Activated CD4-positive, alpha-beta T cell treated with anti-CD3 and anti-CD28 coated beads, Interleukin-2, Interleukin-4, amounts not matched to agents 100 ng/mL and 50 ng/mL, durations not matched to agents 16 hours and 8 hours (primary cell): ENCODE measurements at places on chromosomes 7 and 10.
A peak's percentile ranks its signal among the peaks of the same experiment; 100 is the strongest.

DNA sequence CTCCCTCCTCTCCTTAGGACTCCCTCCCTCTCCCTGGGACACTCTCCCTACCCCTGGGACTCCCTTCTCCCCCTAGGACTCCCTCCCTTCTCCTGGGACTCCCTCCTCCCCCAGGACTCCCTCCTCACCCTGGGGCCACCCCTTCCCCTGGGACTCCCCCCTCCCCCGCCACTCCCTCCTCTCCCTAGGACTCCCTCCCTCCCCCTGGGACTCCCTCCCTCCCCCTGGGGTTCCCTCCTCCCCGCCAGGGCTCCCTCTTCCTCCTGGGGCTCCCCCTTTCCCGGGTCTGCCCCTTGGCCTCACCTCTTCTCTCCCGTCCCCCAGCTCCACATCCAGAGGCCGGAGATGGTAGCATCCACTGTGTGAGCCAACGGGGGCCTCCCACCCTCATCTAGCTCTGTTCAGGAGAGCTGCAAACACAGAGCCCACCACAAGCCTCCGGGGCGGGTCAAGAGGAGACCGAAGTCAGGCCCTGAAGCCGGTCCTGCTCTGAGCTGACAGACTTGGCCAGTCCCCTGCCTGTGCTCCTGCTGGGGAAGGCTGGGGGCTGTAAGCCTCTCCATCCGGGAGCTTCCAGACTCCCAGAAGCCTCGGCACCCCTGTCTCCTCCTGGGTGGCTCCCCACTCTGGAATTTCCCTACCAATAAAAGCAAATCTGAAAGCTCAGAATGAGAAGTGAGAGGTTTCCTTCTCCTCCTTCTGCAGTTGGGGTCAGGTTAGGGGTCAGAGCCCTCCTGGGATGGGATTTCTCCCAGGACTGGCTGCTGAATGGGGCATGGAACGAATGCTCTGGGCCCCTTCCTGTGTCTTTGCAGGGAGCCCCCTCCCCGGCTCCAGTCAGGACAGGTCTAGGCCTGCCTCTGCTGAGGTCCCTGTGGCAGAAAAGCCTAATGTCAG lies 1.4 kb upstream of the MUC17 start:
- peak; percentile 9 for DNase-seq

DNA sequence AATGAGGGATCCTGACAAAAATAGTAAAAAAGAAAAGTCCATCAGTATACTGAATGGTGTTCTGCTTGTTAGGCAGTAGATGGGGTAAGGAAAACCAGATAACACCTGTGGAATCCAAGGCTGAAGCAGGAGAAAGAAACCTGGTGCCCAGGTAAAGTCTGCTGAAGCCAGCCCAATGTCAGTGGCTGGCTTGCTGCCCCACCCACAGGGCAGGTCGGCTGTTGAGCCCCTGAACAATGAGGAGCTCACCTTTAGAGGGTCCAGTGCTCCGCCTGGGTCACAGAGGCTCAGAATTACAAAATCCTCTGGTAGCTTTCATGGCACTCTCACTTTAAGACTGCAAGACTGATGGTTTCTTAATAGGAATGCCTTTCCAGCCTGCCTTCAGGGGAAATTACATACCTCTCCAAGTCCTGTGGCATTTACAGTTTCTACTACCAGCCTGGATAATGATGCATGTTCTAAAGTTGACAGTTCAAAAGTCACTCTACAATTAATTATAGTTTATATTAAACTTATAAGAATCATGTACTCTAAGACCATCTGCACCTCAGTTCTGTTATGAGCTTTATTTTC lies 23.8 kb downstream of the DHX32 start:
- no peak for DNase-seq

DNA sequence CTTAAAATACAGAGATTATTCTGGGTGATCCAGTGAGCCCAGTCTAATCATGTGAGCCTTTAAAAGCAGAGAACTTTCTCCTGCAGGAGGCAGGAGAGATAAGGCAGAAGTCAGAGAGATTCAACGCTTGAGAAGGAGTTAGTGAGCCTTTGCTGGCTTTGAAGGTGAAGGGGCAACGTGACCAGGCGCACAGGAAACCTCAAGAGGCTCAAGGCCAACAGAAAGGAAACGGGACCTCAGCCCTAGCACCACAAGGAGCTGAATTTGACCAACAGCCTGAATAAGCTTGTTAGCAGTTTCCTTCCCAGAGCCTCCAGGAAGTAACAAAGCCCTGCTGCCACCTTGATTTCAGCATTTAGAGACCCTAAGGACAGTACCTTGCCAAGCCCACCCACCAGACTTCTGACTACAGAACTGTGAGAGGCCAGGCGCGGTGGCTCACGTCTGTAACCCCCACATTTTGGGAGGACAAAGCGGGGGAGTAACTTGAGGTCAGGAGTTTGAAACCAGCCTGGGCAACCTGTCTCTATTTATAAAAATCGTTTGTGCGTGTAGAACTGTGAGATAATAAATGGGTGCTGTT lies 87.3 kb upstream of the KAT6B start:
- DNase-seq: peak; percentile 51

GRCh38 chr10:77955136-77955535 lies 28.6 kb upstream of the DLG5 start:
- DNase-seq: no peak

DNA sequence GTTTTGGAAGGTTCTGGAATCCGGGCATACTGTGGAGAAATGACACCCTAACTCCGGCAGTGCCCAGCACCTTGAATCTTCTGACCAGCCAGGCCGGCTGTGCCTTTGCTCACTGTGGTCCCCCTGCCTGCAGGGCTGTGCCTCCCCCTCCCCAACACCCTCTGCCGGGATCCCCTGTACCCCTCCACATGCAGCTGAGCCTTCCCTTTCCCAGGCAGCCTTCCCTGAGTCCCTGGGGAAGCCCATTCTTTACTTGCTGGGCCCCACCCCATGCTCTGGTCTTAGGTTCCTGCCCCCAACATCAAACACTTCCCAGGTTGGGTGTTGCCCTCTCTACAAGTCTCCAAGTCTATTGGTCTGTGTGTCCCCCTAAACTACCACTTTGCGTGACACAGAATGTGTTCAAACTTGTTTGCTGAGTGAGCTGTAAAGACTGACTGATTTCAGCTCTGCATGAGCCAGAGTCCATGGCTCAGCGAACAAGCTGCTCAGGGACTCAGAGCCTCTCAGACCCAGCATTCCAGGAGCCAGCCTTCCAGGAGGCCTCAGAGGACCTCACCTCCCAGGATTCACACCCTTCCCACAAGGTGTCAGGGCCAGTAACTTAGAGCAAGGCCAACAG lies 31.6 kb downstream of the CALML5 start:
- DNase-seq: no peak

DNA sequence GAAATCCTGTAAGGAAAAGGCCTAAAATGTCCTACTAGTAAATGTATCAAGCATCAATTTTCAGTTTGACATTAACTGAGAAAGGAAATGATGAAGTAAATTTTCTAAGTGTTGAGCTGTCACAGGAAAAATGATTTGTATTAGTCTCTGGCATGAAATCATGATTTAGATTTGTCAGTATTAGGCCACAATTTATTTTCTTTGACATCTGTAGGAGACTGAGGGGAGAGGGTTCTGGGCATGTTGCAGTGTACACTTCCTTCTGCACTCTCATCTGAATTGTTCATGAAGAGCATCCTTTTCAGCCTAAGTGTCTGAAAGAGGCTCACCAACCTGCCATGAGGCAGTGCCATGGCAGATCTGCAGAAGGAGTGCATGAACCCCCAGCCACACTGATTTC lies 15.9 kb downstream of the ADRB1 start:
- no peak for DNase-seq

- no peak for DNase-seq
Observed at GRCh38 chr10:90641731-90642130, 216.1 kb downstream of the HTR7 start.

DNA sequence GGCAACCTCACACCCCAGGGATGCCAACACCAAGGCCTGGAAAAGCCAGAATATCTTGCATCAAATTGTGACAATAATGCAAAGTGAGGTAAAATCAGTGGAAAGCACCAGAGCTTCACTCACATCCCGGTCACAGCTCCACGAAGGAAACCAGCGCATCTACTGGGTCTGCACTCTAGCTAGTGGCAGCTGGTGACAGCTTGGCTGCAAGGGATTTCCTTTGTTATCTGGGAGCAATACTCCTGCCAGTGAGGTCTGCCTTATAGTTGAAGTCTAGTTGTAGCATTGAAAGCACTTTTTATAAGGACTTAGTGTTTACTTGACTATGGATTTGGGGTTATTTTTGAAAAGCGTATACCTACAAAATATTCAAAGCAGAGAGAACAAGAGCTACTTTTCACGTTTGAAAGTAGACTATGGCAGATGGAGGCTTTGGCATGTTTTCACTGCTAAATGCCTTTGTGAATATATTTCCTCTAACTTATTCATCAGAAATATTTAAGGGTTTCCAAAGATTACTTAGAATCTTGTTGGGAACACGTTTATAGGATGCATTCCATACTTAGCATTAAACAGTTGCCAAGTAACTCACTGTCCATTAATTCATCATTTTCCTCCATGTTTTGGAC lies 26.1 kb downstream of the WDFY4 start:
- DNase-seq: no peak

DNA sequence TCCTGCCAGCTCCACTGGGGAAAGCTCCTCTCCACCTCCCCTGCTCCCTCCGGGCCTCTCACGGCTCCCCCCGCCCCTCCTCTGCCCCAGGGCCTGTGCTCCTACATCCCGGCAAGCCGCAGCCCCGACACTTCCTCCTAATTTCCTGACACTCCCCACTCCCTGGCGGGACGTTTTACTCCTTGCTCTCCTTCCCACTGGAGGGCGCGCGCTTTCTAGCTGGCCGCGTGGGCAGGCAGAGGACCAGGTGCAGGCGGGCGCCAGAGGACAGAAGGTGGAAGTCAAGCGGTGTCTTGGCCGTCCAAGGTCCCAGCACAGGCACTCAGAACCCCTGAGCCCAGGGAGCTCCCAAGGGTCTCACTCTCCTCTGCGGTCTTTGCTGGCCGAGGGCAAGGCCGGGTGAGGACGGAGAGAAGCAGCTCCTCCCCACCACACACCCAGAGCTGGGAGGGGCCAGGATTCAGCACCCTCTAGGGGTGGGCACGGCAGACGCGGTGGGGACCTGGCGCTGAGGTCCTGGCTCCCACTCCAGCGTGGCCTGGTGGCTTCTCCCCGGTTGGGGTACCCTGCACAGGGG lies 19.1 kb downstream of the ADAM8 start:
- DNase-seq: no peak

DNA sequence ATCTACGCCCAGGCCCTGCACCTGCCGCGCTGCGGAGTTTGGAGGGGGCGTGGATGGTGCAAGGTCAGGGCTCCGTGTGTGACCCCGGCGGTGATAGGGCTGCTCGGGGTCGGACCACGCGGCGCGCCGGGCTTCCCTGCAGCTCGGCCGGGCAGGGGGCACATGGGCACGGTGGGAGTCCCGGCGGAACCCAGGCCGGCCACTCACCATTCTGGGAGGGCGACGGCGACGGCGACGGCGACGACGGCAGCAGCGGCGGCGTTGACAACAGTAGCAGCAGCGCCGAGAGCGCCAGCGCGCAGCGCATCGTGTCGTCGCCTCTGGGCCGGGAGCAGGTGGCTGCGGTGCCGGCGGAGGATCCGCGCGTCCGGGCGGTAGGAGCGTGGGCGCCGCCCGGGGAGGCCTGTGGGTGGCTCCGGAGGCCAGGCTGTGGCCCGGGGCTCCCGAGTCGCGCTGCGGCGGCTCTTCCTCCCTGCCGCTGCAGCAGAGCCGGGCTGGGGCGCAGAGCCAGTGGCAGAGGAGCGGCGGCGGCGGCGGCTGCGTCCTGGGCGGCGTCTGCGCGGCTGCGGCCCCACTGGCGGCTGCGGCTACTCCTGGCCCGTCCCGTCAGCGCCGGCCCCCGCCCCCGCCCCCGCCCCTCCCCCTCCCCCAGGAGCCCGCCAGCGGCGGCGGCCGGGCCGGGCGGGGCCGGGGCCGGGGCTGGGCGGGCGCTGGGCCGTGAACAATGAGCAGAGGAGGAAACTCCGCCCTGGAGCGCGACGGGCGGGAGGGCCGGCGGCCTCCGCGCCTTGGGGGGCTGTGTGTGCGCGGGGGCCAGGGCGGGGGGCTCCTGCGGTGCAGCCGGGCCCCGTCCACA lies at the start of gene PODXL:
PODXL (minus strand) TSS at position 576 of the 856 bp plus-strand sequence; CDS start at position 307, 269 bp downstream.
- DNase-seq: peak; percentile 53

DNA sequence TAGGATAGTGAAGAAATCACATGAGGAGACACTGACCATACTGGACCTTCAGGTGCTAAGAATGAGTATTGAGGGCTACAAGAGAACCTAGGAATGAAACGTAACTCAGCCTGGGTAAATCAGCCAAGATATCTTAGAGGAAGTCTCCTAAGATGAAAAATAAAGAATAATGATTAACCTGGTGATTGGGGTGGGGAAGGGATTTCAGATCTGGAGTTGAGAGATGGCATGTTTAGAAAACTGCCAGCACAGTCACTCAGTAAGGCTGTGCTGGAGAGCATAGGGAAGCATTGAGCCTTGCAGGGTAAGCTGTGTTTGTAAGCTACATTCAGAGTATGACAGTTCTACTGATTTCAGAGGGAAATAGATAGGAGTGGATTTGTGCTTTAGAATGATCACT lies 1.9 kb upstream of the MALRD1 start:
- no peak for DNase-seq

GRCh38 chr7:94394437-94395140 lies at the start of gene COL1A2:
COL1A2 (plus strand) TSS chr7:94394895; CDS start chr7:94395032, 137 bp downstream.
- no peak for DNase-seq

DNA sequence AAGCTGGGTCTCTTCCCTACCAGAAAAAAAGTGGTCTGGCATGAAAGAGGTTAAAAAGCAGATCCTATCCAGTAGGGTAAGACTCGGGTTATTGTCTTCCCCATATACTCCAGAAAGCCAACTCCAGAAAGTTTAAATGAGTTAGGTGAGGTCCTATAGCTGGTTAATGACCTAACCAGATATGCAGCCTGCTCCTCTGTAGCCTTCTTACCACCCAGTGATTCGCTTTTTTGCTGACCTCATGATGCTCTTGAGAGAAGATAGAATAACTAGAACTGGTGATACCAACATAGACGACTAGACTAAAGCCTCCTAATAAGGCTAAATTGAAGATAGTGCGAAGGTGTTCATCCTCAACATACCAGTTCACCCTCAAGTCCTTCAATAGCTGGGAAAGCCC lies 675 bp upstream of the GIMAP1 start:
- DNase-seq: no peak

DNA sequence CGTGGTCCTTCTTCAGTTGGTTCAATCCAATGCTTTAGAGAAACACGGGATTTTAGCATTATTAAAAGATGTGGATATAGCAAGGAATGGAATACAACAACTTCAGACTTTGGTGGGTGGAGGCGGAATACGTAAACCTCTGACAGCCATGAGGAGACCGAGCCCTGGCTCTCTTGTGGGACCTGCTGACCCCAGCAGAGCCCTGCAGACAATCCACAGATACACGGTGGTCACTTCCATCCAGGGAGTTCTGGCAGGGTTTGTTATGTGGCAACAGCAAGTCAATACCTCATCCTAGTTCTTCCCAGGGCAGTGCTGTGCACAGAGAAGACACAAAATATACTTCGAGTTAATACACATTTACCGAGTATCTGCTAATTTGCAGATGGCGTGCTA lies 118.5 kb upstream of the DIP2C start:
- DNase-seq: no peak
